ENCODE measurements at places on chromosomes 16 and 17.

DNA sequence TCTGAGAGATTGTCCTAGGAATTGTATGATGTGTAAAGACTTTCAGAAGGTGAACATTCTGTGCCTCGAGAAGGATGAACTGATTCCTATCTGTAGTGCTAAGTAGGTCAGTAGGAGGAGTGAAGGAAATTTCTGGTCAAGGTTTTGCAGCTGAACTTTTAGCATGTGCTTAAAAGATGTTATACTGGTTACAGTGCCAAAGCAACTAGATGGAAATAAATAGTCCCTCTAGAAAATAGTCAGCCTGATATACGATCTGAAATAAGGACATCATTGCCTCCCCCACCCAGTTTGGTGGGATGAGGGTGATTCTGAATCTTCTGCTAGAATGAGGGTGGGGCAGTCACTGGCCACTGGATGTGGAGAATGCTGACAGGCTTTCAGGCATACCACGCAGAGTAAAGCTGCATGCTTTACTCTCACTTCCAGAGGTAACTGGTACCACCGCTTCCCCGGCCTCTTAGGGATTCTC lies 57.2 kb upstream of the VPS4A start:
- no peak overlapping the region for H3K4me3 ChIP-seq
- no peak for DNase-seq
- H3K27ac ChIP-seq = peak overlapping the region; percentile 91
- no peaks in the 10 kb centered on the region for H3K4me1 ChIP-seq

DNA sequence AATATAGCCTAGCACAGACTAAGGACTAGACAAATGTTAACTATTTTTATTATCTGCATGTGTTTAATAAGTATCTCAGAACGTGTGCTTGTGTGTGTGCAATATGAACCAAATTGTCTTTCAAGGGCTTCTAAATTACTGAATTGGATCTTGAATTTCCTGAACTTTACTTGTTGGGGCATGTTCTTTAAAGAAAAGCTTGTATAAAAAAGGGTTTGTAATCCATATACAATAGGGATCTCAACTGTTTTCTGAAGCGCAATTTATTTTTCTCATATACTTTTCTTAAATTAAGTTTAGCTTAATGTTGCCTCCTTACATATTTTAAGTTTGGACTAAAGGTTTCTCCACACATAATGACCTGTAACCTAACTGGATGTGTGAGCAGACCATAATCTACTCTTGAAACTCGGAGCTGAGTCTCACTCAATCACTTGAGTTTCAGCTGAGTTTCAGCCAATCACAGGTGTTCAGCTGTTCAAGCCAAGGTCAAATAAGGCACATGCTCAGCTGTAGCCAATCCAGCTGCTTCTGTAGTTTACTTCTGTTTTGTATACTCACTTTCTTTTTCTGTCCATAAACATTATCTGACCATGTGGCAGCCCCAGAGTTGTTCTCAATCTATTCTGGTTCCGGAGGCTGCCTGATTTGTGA lies 72.3 kb downstream of the CDK5R1 start:
- no peak overlapping the region for H3K4me3 ChIP-seq
- no peak overlapping the region for H3K27ac ChIP-seq
- DNase-seq = no peak

GRCh38 chr17:80633207-80633606 lies 88.6 kb downstream of the RPTOR start:
- H3K4me3 ChIP-seq = no peak overlapping the region
- H3K27ac ChIP-seq = no peak overlapping the region
- H3K36me3 ChIP-seq = no peaks in the 10 kb centered on the region

DNA sequence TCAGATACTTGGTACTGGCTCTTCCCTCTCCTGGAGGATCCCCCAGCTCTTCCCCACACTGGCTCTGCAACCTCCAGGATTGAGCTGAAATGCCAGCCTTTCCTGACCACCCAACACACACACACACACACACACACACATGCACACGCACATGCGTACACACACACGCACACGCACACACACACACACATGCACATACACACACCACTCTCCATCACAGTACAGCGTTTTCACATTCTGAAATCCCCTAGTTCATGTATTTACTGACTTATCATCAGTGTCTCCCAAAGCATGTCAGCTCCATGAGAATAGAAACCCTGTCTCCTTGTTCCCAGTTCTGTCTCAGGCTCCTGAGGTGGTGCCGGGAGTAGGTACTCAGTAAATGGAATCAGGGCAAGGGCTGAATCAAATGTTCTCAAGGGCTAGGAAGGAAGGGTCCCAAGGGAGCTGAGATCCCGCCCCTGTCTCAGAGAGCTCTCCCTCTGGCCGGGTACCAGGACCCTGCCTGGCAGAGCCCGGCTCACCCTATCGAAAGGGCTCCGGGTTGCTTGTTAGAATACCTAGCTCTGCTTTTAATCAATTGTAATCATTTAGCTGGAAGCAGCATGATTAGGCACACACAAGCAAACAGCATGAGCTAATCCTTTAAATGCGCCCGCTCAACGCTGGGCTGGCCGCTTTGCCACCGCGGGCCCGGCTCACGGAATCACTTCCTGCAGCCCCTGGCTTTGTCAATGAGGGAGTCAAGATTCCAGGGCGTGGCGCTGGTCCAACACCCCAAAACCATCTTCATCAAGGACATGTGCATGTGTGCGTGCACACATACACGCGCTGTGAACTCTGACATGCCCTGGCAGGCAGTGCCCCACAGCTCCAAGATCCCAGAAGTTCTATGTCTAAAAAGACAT lies 140.7 kb downstream of the C16orf78 start:
- no peaks in the 10 kb centered on the region for H3K27me3 ChIP-seq
- no peak overlapping the region for H3K4me3 ChIP-seq
- H3K27ac ChIP-seq = no peak overlapping the region

DNA sequence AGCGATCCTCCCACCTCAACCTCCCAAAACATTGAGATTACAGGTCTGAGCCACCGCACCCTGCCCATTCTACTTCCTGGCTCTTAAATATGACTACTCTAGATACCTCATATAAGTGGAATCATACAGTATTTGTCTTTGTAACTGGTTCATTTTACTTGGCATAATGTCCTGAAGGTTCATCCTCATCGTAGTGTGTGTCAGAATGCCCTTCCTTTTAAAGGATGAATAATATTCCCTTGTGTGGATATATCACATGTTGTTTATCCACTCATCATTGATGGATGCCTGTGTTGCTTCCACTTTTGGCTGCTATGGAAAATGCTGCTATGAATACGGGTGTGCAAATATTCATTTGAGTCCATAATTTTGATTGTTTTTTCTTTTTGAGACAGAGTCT lies 5.7 kb upstream of the CETP start:
- no peaks in the 10 kb centered on the region for H3K27me3 ChIP-seq
- no peak overlapping the region for H3K27ac ChIP-seq
- no peak for DNase-seq

DNA sequence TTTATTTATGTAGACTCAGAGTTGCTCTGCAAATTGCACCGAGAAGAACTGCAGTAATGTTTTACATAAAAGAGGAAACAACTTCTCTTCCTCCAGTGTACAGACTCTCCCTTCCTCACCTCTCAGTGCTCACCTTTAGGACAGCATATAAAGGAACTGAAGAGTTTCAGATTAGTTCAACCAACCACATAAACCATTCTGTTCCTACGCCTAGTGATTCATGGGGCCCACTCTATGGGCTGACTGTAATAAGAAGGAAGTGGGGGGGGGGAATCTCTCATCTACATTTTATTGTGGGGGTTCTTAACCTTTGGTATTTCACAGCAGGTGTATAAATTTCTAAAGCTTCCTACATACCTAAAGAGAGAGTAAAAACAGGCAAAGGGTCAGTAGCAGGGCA lies 18.3 kb downstream of the ZSWIM7 start:
- no peaks in the 10 kb centered on the region for H3K27me3 ChIP-seq
- H3K4me3 ChIP-seq = no peak overlapping the region
- DNase-seq = no peak
- H3K4me1 ChIP-seq = no peaks in the 10 kb centered on the region
- H3K36me3 ChIP-seq = no peaks in the 10 kb centered on the region

- H3K27me3 ChIP-seq = no peaks in the 10 kb centered on the region
- peak overlapping the region; percentile 53 for H3K4me3 ChIP-seq
- no peak for DNase-seq
- H3K4me1 ChIP-seq = peaks cover 4% of the 10 kb centered on the region
These were observed 2.4 kb downstream of the EVI2A start for GRCh38 chr17:31318851-31319661.

GRCh38 chr17:59829217-59830006 lies 63.3 kb downstream of the TUBD1 start:
- peaks cover 5% of the 10 kb centered on the region for H3K4me1 ChIP-seq
- DNase-seq = no peak
- H3K27me3 ChIP-seq = no peaks in the 10 kb centered on the region

- no peak for DNase-seq
- H3K27me3 ChIP-seq = no peaks in the 10 kb centered on the region
These were observed 75.5 kb upstream of the CLEC3A start for GRCh38 chr16:77946823-77947222.

DNA sequence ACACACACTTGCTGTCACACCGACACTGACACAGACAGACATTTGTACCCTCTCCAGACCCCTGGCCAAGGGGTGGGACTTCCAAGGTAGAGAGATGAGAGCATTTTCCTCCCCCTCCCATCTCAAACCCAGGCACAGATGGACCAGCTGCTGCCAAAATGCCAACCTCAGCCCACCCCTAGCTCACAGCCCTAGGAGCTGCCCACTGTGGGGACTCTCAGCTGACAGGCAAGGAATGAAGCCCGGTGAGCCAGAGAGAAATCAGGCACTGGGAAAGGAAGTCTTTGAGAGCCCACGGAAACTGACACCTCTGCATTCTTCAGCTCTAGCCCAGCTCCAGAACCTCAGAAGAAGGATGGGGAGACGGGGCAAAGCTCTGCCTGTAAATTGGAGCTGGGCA lies 2.8 kb downstream of the ETV4 start:
- DNase-seq = no peak
- H3K36me3 ChIP-seq = no peaks in the 10 kb centered on the region
- no peaks in the 10 kb centered on the region for H3K27me3 ChIP-seq
- no peak overlapping the region for H3K27ac ChIP-seq
- no peak overlapping the region for H3K4me3 ChIP-seq
- peaks cover 9% of the 10 kb centered on the region for H3K4me1 ChIP-seq

GRCh38 chr17:56997313-56997712 lies 19.4 kb downstream of the SCPEP1 start:
- no peak overlapping the region for H3K4me3 ChIP-seq
- no peaks in the 10 kb centered on the region for H3K36me3 ChIP-seq
- no peak for DNase-seq
- no peak overlapping the region for H3K27ac ChIP-seq
- H3K27me3 ChIP-seq = no peaks in the 10 kb centered on the region
- no peaks in the 10 kb centered on the region for H3K4me1 ChIP-seq

- H3K27me3 ChIP-seq = no peaks in the 10 kb centered on the region
- H3K36me3 ChIP-seq = no peaks in the 10 kb centered on the region
- DNase-seq = no peak
- H3K4me3 ChIP-seq = no peak overlapping the region
- H3K27ac ChIP-seq = no peak overlapping the region
- H3K4me1 ChIP-seq = no peaks in the 10 kb centered on the region
These were observed 70.1 kb upstream of the SHISA6 start for GRCh38 chr17:11170881-11171280.

DNA sequence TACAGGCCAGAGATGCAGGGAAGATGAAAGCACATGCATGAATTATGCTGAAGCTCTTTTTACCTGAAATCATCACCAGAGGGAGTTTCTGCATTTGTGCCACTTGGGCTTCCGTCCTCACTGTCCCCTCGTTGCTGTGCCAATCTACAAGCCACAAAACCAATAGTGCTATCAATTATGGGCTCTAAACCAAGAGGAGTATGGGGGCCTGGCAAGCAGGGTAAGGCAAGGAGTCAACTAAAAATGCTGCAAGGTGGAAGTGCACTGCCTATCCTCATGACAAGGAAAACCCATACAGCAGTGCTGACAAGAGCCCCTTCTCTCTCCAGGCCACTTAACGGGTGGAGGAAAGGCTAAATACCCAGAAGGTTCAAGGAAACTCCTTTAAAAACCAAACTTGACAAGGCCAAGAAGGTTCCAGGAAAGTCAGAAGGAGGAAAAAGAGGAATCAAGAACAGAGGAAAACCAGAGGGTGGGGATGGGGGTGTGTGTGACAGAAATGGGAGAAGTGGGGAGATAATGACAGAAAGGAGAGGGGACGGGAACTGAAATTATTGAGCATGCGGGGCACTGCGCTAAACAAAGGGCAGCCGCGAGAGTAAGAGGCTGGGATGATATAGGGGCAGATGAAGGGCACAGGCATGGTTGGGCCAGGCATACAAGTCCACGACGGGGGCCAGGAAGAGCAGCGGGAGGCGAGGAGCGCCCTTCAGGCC lies 674 bp downstream of the C17orf75 start:
- H3K4me1 ChIP-seq = no peaks in the 10 kb centered on the region
- peaks cover 5% of the 10 kb centered on the region for H3K36me3 ChIP-seq
- peak overlapping the region; percentile 57 for H3K4me3 ChIP-seq
- no peak for DNase-seq

DNA sequence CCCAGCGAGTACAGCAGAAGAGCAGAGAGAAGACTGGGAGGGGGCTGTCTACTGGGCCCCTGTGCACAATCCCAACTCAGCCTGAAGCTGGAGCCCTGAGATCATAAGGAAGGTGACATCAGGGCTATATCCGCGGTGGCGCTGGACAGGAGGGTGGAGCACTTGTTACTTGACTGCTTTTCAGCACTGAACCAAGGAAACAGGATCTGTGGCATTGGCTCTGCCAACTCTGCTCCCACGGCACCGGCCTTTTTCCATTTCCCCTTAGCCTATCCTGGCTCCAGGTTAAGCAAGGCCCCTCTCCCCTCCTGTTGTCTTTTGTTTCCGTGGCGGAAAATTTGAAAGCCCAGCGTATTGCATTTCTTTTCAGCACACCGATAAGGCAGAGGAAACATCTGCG lies 125.0 kb upstream of the IRX3 start:
- peak overlapping the region; percentile 9 for H3K4me3 ChIP-seq
- H3K4me1 ChIP-seq = no peaks in the 10 kb centered on the region
- H3K36me3 ChIP-seq = no peaks in the 10 kb centered on the region
- H3K27me3 ChIP-seq = no peaks in the 10 kb centered on the region
- no peak for DNase-seq

DNA sequence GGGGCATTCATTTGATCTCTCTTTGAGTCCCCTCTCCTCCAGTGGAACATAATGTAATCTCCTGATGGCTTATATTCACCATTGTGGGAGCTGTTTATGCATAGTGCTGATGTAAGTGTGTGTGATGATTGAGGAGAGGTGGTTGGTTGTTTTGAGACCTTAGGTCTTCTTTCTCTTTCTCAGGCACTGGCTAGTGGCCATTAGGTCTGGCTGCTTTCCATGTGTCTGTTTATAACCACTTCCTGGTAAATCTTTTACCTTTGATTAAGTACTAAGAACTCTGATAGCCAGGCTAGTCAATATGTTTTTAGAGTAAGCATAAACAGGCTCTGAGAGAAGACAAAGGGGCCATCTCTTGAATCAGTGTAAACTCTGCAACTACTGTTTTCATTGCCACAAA lies 27.9 kb downstream of the VAT1L start:
- DNase-seq = no peak
- H3K27me3 ChIP-seq = no peaks in the 10 kb centered on the region
- no peaks in the 10 kb centered on the region for H3K36me3 ChIP-seq

- no peaks in the 10 kb centered on the region for H3K36me3 ChIP-seq
- H3K27me3 ChIP-seq = no peaks in the 10 kb centered on the region
- no peak overlapping the region for H3K4me3 ChIP-seq
- peaks cover 8% of the 10 kb centered on the region for H3K4me1 ChIP-seq
These were observed 71.6 kb downstream of the WIPI1 start for GRCh38 chr17:68385490-68386215.

GRCh38 chr17:17587614-17588337 lies 3.7 kb downstream of the PEMT start:
- H3K4me3 ChIP-seq = no peak overlapping the region
- no peak for DNase-seq
- no peaks in the 10 kb centered on the region for H3K36me3 ChIP-seq
- H3K27ac ChIP-seq = no peak overlapping the region
- H3K4me1 ChIP-seq = peaks cover 15% of the 10 kb centered on the region

Measured in breast epithelium (tissue), 4 donors.